Effector CD4-positive, alpha-beta T cell (primary cell): ENCODE measurements at places on chromosomes 1 and 21.

DNA sequence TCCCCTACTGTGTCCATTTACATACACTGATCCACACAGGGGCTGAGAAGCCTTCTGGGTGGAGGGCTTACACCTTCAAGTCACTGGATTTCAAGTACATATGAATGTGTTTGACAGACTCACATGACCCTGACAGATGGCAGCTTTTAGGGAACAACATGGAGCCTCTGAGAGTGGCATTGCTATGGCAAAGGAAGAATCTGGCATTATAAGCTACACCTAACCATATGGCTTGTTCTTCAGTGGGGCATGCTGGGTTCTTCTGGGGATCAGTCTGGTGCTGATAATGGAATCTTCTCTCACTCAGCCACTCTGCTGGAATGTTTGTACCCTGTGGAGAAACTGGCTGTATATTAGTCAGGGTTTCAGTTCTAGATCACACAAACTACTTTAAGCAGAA, 68.5 kb upstream of the PDE4B start:
- no peak for DNase-seq

GRCh38 chr1:9293533-9294404, 1.1 kb downstream of the SPSB1 start:
- peak; percentile 23 for DNase-seq

DNA sequence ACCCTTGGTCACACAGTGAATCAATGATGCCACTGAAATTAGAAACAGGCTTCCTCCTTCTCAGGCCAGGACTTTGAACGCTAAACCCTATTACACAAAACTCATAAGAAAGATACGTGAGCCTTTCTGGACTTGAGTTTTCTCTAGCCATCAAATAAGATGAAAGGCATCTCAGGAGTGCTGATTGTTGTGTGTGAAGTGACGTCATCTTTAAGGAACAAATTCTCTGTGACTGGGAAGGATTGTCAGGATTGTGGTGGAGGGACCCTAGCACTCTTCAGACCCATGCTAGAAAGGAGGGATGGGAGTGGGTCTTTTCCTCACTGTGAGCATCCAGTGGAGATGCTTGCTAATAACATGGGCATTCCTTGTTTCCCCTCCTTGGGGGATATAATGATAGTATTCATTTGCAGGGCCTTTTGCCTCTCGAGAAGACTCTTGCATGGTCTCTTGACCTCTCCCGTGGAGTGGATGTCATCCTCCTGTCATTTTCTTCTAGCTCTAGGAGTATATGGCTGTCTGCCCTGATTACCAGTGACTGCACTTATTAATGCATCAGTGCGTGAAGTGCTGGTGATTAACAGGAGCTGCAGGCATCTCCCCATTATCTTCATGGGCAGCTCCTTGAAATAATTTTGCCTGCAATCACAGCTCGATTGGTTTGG, 39.9 kb downstream of the SPATA46 start:
- DNase-seq: no peak

GRCh38 chr1:5708346-5709245, 283.6 kb downstream of the NPHP4 start:
- no peak for DNase-seq
